ENCODE measurements at places on chromosomes 13 and 19.
A peak's percentile ranks its signal among the peaks of the same experiment; 100 is the strongest.

GRCh38 chr19:30719189-30719998 is 347.2 kb downstream of the ZNF536 start:
- DNase-seq = no peak

DNA sequence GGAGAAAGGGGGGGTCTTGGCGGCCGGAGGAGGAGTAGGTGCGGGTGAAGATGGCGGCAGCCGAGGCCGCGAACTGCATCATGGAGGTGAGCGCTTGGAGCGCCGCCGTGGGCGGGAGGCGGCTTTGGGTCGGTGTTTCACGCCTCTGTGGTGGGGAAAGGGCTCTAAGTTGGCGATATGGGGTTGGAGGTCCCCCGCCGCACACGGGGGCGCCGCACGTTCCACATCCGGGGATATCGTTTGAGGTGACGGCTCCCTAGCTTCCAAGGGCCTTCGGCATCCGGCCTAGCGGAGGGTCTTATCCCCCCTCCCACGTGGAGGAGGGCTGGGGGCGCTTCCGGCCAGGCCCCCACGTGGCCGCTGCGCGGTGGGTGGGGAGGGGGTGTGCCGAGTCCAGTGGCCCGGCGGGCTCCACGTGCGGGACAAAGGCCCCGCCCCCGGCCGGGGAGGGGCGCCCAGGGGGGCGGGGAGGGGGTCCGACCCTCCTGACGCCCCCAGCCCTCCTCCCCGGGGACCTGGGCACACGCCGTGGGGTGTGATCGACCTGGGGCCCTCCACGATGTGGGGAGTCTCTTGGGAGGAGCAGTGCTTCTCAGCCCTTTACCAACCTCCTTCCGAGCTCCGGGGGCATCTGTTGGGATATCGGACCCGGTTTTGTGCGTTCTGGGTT is at the start of gene PRMT1:
PRMT1 (plus strand) TSS at position 41 of the 670 bp plus-strand sequence; CDS start at position 51, 10 bp downstream.
- DNase-seq = no peak

DNA sequence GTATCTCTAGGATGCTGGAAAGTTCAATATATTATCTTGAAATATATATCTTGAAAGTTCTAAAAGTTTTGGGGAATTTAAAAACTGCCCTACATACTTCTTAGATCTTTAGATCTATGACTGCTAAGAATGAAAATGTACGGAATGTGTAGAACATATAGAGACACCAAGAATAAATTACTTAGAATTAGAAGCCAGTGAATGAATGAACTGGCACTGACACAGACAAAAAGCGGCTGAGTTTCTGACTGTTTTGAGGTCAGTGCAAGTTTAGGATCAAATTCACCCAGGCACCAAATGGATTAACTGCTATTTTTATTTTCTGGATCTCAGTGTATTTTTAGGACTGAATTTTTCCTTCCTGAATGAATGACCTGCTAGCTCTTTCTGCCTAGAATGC is 411.2 kb downstream of the KCTD12 start:
- DNase-seq = no peak

GRCh38 chr19:31337008-31337914 is 12.0 kb downstream of the TSHZ3 start:
- no peak for DNase-seq

- DNase-seq = no peak
Observed at GRCh38 chr13:50589651-50590054, 253.8 kb downstream of the DLEU7 start.

DNA sequence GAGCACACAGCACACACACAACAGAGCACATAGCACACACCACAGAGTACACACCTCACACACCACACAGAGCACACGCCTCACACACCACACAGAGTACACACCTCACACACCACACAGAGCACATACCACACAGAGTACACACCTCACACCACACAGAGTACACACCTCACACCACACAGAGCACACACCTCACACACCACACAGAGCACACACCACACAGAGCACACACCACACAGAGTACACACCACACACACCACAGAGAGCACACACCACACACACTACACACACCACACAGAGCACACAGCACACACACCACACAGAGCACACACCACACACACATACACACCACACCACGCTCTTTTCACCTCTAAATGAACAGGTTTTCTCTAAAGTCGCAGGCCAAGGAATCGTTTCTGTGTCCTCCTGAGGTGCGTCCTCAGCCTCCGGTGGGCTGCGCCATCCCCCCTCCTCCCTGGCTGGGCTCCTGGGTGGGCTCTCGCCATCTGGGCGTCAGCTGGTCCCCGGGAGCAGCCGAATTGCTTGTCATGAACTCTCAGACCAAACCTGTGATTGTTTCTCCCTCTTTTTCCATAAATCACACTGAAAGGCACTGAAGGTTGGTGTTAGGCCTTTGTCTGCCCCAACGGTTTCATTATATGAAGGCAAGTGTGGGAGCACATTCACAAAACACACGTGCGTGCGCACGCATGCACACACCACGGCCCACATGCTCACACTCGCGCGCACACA is 37.4 kb downstream of the TMEM255B start:
- DNase-seq = no peak

GRCh38 chr13:88622362-88622973 is 951.3 kb downstream of the SLITRK5 start:
- peak; percentile 61 for DNase-seq

DNA sequence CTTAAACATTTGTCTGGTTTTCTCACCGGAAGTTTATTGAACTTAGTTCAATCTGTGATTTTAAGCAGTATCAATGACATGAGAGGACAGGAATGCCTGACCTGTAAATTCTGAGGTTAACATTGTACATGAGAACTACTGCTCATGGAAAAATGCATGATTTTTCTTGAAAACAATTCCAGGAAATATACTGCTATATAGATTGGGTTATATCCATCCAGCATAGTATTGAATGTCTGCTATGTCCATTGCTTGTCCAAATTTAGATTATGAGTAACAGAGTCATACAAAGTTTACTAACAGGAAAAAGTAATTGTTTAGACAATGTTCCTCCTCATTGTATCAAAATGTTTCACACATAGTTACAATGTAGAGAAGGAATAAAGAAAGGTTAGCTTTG is 606.8 kb downstream of the DACH1 start:
- no peak for DNase-seq

GRCh38 chr13:75145927-75146326 is 336.0 kb downstream of the TBC1D4 start:
- no peak for DNase-seq

DNA sequence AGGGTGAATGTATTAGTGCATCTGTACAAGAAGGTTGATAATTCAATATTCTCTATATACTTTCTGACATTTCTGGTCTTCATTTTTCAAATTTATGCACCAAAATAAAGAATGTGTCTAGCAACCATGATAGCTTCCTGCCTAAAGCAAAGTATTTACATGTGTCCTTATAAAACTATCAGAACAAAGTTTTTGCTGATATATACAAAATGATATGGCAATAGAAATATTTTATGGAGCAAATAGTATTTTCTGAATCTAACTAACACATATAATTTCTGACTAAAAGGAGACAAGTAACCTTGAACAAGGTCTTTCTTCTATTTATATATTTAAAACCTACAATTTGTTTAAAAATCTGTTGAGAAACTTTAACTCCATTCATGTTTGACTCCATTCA is 184.9 kb downstream of the DIAPH3 start:
- DNase-seq = no peak

DNA sequence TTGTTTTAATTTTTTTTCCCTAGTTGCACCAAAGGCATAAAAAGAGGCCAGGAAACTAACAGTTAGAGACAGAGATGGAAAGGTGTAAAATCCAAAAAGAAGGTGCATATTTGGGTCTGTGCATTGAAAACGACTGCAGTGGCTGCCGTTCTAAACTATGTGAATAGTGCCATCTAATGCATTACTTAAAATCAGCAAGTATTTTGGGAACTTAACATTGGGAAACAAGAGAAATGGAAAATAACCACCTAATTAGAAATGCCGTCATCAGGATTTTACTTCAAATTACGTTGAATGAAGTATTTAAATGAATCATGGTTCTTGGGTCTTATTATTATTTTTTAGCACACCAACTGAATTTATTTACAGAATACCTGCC is 189.5 kb upstream of the MIR17HG start:
- no peak for DNase-seq

DNA sequence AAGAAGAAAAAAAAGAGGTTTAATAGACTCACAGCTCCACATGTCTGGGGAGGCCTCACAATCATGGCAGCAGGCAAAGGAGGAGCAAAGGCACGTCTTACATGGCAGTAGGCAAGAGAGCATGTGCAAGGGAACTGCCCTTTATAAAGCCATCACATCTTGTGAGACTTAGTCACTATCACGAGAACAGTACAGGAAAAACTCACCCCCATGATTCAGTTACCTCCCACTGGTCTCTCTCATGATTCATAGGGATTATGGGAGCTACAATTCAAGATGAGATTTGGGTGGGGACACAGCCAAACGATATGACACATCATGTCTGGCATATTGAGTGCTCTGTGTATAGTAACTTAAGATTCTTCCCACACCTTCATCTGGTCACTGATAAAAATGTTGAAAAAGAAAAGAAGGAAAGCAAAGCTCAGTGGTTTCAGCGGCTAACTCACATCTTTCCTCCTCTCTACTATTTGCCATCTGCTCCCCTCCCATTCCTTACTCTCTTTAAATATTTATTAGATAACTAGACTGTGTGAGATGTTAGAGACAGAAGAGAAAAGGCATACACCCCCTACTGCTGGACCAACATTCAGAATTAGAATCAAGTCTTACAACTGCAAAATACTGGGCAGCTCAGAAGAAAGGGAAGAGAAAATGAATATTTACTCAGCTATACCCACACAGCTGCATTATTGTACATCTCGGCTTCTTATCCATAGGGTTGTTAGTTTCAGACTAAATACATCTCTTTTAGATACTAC is 60.1 kb upstream of the AKAP11 start:
- no peak for DNase-seq

DNA sequence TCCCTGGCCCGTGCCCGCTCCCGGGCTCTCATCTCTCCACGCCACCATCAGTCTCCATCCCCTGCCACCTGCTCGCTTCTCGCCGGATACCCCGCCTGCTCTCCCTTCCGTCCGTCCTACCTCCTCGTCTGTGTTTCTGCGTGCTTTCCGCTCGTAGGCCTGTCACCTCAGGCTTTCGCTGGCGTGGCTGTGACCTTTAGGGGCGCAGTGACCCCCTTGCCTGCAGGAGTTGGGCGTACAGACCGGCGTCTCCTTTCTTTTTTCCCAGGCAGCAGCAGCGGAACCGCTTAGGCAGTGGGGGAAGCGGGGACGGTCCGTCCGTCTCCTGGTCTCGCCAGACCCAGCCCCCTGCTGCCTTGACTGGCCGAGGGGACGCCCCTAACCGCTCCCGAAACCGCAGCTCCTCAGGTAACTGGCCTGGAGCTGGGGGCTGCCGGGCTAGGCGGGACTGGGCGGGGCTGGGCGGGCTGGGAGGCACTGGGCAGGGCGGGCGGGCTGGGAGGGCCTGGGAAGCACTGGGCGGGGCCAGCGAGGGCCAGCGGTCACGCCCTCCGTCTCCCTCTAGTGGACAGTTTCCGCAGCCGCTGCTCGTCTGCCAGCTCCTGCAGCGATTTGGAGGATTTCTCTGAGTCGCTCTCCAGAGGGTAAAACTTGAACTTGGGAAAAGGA is 6.3 kb downstream of the PGLYRP1 start:
- peak; percentile 79 for DNase-seq

DNA sequence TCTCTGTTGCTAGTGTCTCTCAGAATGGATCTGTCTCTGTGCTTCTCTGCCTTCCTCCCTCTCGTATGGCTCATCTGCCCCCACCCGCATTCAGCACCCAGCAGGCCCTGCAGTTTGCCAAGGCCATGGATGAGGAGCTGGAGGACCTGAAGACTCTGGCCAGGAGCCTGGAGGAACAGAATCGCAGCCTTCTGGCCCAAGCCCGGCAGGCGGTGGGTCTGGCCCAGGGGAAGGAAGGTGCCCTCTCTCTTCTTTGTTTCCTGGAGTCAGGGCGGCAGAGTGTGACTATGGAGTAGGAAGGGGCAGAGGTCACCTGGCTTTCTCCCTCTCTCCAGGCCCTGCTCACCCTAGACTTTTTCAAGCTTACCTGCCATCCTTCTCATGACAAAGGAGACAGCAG is 10.9 kb downstream of the KASH5 start:
- DNase-seq = no peak

GRCh38 chr19:29805031-29805965 is 6.5 kb upstream of the CCNE1 start:
- no peak for DNase-seq

GRCh38 chr13:60850526-60850925 is 453.5 kb downstream of the TDRD3 start:
- DNase-seq = no peak

- no peak for DNase-seq
Observed at GRCh38 chr13:105410602-105411001, 1124.9 kb downstream of the EFNB2 start.

GRCh38 chr19:47595944-47596343 is 13.0 kb upstream of the BICRA start:
- DNase-seq = no peak

DNA sequence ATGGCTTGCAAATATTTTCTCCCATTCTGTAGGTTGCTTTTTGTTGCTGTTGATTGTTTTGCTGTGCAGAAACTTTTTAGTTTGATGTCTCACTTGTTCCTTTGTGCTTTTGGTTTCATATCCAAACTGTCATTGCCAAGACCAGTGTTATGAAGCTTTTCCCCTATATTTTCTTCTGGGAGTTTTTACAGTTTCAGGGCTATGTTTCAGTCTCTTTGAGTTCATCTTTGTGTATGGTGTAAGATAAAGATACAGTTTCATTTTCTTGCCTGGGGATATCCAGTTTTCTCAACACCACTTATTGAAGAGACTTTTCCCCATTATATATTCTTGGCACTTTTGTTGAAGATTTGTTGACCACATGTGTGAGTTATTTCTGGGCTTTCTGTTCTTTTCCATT is 139.9 kb downstream of the MRPL57 start:
- no peak for DNase-seq

DNA sequence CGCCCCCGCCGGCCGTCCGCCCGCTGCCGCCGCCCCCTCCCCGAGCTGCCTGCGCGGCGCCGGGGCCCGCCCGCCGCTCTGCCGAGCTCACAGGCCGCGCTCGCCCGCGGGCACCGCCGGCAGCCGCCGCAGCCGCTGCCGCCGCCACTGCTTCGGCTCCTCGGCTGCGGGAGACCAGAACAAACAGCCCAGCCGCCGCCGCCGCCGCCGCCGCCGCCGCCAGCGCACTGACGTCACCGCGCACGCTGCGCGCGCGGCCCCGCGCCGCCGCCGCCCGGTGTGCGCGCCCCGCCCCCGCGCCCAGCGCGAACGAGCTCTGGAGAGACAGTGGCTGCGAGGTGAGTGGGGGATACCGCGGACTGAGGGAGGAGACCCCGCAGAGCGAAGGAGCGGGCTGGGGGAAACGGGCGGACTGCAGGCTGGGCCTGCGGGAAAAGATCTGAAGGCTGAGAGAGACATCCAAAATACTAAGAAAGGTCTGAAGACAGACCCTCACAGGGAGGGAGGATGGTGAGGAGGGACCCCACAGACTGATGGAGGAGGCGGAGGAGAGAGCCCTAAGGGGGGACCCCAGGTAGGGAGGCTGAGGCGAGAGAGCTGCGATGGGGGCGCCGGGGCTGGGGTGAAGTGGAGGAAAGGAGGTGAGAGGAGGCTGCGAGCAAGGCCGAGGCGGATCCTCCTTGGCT is at the start of gene BRD4:
BRD4 (minus strand) TSS at position 229 of the 686 bp plus-strand sequence. CDS start 59,440 bp downstream, outside the sequence.
- peak; percentile 82 for DNase-seq

- no peak for DNase-seq
Observed at GRCh38 chr19:15443325-15443724, 6.4 kb downstream of the WIZ start.

Measured in CD4-positive, alpha-beta memory T cell (primary cell).